ENCODE measurements at places on chromosomes 11 and 22. TPM values are rescaled to one million over a fixed set of nuclear protein-coding genes. Genes with fewer than 3 reads are reported as not detected.

Gene C1QTNF5
- 42.8 TPM for total RNA-seq

Gene KCNC1
- total RNA-seq = 0.03 TPM

Gene ST14
- 139 TPM for total RNA-seq

Gene SYCE3
- total RNA-seq = not detected

Gene DENND5A
- total RNA-seq = 53.9 TPM

Gene CTSC
- total RNA-seq = 187 TPM

Gene OR6T1
- total RNA-seq = not detected

Gene SAA4
- total RNA-seq = 1.3 TPM

Gene RBMXL2
- total RNA-seq = 0.13 TPM

Gene TMEM121B
- 1.2 TPM for total RNA-seq

Gene KCNK7
- total RNA-seq = 0.25 TPM

Gene PHF21A
- 48.2 TPM for total RNA-seq

Gene LDLRAD3
- 14.2 TPM for total RNA-seq

Gene CCDC89
- 3.7 TPM for total RNA-seq

Gene ASCL2
- total RNA-seq = 5.0 TPM

Gene ADM2
- total RNA-seq = 8.0 TPM

Gene UBQLN3
- 0.35 TPM for total RNA-seq

Gene IRAG1
- total RNA-seq = 38.1 TPM

Gene FGF4
- total RNA-seq = not detected

Gene PHETA2
- 10.4 TPM for total RNA-seq

Gene SEZ6L
- 0.19 TPM for total RNA-seq

Gene OTOG
- 0.06 TPM for total RNA-seq

Gene RAG2
- not detected for total RNA-seq

Gene OR1S2
- total RNA-seq = not detected

Gene SLC22A9
- total RNA-seq = not detected

Gene BDNF
- 0.31 TPM for total RNA-seq

Gene CFAP300
- 8.2 TPM for total RNA-seq

Gene TPBGL
- 0.69 TPM for total RNA-seq

Gene EXPH5
- 9.5 TPM for total RNA-seq

Gene FOLH1
- 1.3 TPM for total RNA-seq

Gene SAAL1
- total RNA-seq = 12.9 TPM

Gene HINFP
- total RNA-seq = 29.1 TPM

Gene UPK2
- total RNA-seq = not detected

Gene OVOL1
- 6.6 TPM for total RNA-seq

Gene BAIAP2L2
- 9.7 TPM for total RNA-seq

Gene OR52H1
- total RNA-seq = 0.57 TPM

Gene DCHS1
- total RNA-seq = 17.0 TPM

Gene RCOR2
- total RNA-seq = 0.76 TPM

Gene TMPRSS5
- total RNA-seq = 0.60 TPM

Gene SHISAL1
- 1.1 TPM for total RNA-seq

Gene LRRC74B
- total RNA-seq = not detected

Gene SGSM1
- total RNA-seq = 4.7 TPM

Gene CTTN
- total RNA-seq = 316 TPM

Gene P2RX6
- 1.0 TPM for total RNA-seq

Gene LMO2
- 60.6 TPM for total RNA-seq

Gene MUC5AC
- total RNA-seq = 0.03 TPM

Gene AASDHPPT
- 33.0 TPM for total RNA-seq

Gene OR51I1
- total RNA-seq = 0.35 TPM

Gene RAB3IL1
- 14.6 TPM for total RNA-seq

Gene MICALL1
- total RNA-seq = 30.9 TPM

Gene ROBO3
- 12.3 TPM for total RNA-seq

Gene WBP2NL
- 2.5 TPM for total RNA-seq

Gene BIK
- 4.7 TPM for total RNA-seq

All from kidney (tissue), 22 donors.